Hepatocyte (in vitro differentiated cells): ENCODE measurements at places on chromosomes 1 and 21. TPM values are rescaled to one million over a fixed set of nuclear protein-coding genes. Genes with fewer than 3 reads are reported as not detected.

DNA sequence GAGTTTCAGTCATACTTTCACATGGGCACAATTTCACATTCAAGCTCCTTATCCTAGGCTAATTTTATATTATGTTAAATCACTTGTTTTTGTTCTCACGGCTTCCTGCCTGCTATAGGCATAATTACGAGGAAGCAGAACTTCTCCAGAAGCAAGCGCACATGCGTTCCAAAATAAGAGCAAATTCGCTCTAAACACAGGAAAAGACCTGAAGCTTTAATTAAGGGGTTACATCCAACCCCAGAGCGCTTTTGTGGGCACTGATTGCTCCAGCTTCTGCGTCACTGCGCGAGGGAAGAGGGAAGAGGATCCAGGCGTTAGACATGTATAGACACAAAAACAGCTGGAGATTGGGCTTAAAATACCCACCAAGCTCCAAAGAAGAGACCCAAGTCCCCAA is at the start of gene CORT:
Gene CORT (plus strand): TSS at position 281 of the 400 bp plus-strand sequence. CDS start 193 bp downstream, outside the sequence.
- H3K27ac ChIP-seq = peak within 1 kb of the TSS; percentile 32
- no peaks in the 10 kb centered on the region for H3K27me3 ChIP-seq
- H3K36me3 ChIP-seq = no peaks in the 10 kb centered on the region
- no peak within 1 kb of the TSS for H3K4me3 ChIP-seq

DNA sequence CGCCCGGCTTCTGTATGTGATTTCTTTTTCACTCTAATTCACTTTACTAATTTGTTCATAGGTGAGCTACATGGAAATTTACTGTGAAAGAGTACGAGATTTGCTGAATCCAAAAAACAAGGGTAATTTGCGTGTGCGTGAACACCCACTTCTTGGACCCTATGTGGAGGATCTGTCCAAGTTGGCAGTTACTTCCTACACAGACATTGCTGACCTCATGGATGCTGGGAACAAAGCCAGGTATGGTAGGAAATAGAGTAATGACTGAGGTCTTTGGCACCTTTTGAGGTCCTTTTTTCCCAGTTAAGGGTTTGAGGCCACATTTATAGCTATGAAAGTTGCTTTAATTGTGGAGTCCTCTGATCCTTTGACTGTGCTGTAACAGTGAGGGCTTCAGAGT is 56.9 kb downstream of the KIF1B start:
- no peaks in the 10 kb centered on the region for H3K27me3 ChIP-seq
- no peak overlapping the region for H3K27ac ChIP-seq
- DNase-seq = no peak
- H3K36me3 ChIP-seq = no peaks in the 10 kb centered on the region

GRCh38 chr1:236175642-236176336 is 33.5 kb downstream of the GPR137B start:
- no peaks in the 10 kb centered on the region for H3K36me3 ChIP-seq
- no peaks in the 10 kb centered on the region for H3K27me3 ChIP-seq
- no peak for DNase-seq

DNA sequence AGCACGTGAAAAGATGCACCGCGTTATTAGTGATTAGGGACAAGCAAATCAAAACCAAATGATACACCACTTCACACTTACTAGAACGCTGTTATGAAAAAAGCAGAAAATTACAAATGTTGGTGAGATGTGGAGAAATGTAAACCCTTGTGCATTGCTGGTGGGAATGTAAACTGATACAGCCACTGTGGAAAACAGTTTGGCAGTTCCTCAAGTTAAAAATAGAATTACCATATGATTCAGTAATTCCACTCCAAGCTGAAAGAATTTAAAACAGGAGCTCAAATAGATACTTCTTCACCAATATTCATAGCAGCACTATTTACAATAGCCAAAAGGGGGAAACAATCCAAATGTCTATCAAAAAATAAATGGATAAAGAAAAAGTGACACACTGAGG is 10.3 kb upstream of the EVI5 start:
- no peaks in the 10 kb centered on the region for H3K36me3 ChIP-seq
- H3K27me3 ChIP-seq = no peaks in the 10 kb centered on the region
- DNase-seq = no peak
- no peak overlapping the region for H3K27ac ChIP-seq
- H3K4me1 ChIP-seq = no peaks in the 10 kb centered on the region
- no peak overlapping the region for H3K4me3 ChIP-seq

Gene TRIM58
- not detected in 2 replicates for total RNA-seq

Gene TTC39A
- total RNA-seq = 35.1 and 40.0 TPM in 2 replicates
